ENCODE measurements at places on chromosomes 11 and 22.

GRCh38 chr11:48107188-48107704, 109.4 kb upstream of the OR4B1 start:
- no peak for DNase-seq

DNA sequence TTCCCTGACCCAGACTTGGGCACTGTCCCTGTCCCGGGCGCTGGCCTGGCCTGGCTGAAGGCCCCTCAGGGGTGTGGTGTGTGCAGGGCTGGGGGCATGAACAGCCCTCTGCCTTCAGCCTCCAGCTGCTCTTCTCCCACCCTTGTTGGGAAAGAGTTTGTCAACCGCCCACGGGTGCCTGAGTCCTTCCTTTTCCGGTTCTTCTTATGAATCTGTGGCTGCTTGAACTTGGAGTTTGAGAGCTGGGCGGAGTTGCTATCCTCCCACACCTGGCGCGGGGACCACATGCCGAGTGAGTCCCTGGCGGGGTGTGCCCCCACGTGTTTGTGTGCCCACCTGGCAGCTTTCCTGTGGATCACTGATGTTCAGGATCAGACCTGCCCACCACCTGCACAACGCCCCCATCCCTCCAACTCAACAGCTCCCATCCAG, 13.4 kb downstream of the NFAM1 start:
- no peak for DNase-seq

- DNase-seq = no peak
Observed at GRCh38 chr11:72673943-72674828, at the start of gene PDE2A. Gene PDE2A (minus strand): TSS chr11:72674422. CDS start chr11:72674207, 215 bp downstream.

GRCh38 chr11:575313-575995, 816 bp upstream of the PHRF1 start:
- peak; percentile 33 for DNase-seq

- no peak for DNase-seq
Observed at GRCh38 chr11:116694349-116694725, 78.5 kb downstream of the BUD13 start.

- DNase-seq = no peak
Observed at GRCh38 chr11:130094614-130095013, 24.9 kb downstream of the APLP2 start.

GRCh38 chr11:130141561-130142341, 17.8 kb upstream of the ST14 start:
- no peak for DNase-seq

DNA sequence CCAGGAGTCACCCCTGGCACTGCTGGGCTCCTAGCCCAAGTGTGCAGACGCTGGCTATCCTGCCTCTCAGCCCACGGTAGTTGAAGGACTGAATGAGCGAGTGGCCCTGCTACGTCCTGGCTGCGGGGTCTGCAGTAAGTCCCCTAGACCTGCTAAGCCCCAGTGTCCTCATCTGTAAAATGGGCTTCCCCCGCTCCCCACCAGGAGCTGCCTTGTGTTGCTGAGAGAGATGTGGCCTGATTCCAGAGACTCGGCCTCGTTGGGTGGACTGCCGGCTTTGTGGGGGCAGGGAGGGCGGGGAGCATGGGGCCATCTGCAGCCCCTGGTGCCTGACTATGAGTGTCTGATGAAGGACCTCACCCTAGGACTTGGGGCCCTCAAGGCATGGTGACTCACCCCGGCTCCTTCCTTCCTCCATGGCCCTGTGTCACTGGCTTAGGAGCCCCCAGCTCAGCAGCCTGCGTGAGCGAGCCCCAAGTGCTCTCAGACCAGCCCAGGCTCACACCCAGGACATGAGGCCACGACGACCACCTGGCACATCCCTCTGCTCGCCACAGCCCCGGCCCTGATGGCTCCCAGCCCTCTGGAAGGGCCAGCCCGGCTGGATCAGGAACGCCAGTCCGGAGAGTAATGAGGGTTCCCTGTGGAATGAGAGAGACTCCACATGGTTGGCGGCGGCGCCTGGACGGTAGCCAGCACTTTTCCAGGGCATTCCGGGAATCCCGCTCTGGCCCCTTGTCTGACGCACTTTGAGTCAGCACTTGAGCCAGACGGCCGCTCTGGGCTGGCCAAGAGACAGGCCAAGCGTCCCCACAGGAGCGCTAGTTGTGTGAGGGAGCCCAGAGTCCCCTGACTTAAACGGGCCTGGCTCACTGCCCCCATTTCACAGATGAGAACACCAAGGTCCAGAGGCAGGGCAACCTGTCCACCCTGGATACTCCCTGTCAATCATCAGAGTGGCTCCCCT, 50.5 kb upstream of the SHISAL1 start:
- DNase-seq = peak; percentile 52

DNA sequence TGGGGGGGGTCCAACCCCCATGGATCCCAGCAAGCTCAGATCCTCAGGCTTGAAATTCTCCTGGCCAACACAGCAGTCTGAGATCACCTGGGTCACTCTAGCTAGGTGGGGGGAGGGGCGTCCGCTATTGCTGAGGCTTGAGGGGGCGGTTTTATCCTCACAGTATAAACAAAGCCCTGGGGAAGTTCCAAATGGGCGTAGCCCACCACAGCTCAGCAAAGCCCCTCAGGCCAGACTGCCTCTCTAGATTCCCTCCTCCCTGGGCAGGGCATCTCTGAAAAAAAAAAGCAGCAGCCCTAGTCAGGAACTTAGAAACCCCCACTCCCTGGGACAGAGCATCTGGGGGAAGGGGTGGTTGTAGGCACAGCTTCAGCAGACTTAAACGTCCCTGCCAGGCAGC, 16.7 kb downstream of the TRPC6 start:
- DNase-seq = no peak

GRCh38 chr22:36247955-36248354, 5.0 kb upstream of the APOL1 start:
- no peak for DNase-seq

GRCh38 chr11:109604481-109605400, 182.8 kb downstream of the C11orf87 start:
- DNase-seq = no peak

- no peak for DNase-seq
Observed at GRCh38 chr22:23033116-23033905, 37.0 kb upstream of the GNAZ start.

DNA sequence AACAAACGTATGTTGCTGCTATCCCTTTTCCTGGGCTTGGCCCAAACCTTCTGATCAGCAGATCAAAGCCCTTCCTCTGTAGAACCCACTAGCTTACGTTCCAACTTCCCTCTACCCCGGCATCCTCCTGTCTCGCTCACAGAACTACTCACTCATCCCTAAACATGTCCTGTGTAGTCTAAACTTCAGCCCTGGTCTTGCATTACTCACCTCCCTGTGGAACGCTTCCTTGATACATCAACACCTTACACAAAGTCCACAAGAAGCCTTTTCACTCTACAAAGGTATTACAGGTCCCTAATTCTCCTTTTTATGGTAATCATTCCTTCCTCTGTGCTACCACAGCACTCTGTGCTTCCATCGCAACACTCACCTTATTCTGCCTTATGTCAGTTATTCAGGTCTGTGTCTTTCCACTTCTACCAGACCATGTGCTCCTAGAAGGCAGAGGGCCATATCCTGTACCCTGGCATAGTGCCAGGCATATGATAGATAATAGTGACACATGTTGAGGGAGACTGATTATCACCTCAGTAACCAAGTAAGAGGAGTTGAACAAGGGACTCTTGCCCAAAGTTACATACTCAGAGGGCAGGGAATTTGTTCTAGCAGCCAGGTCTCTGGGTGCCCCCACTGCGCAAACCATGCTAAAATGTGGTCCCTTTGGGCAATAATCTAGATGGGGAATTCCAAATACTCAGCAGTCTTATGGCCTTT, 41.6 kb downstream of the USP35 start:
- DNase-seq = peak; percentile 7

All from NCI-H2029 treated with DMSO at 0.1 percent for 48 hours (cell line).